ENCODE measurements at places on chromosomes 5 and 9. TPM values are rescaled to one million over a fixed set of nuclear protein-coding genes. Genes with fewer than 3 reads are reported as not detected.

The ACOT12 gene
- 0.09 TPM for polyA plus RNA-seq

The SARDH gene
- polyA plus RNA-seq: not detected

The TNFSF8 gene
- polyA plus RNA-seq: 11.7 TPM

The MAP1B gene
- polyA plus RNA-seq: 0.69 TPM

The INSL4 gene
- polyA plus RNA-seq: not detected

The KCNIP1 gene
- not detected for polyA plus RNA-seq

The PCDHB7 gene
- 0.28 TPM for polyA plus RNA-seq

The EPB41L4B gene
- polyA plus RNA-seq: 41.8 TPM

The ZNF879 gene
- 1.9 TPM for polyA plus RNA-seq

The SHISAL2B gene
- polyA plus RNA-seq: not detected

The PRLR gene
- 0.60 TPM for polyA plus RNA-seq

The LCN12 gene
- polyA plus RNA-seq: not detected

The LTC4S gene
- polyA plus RNA-seq: not detected

The CBY3 gene
- 0.13 TPM for polyA plus RNA-seq

The KCNMB1 gene
- 1.2 TPM for polyA plus RNA-seq
